ENCODE measurements at places on chromosomes 5 and 9.

- DNase-seq, result no peak
Observed at GRCh38 chr5:73153513-73153912, 19.5 kb upstream of the TMEM174 start.

- DNase-seq, result no peak
Observed at GRCh38 chr9:109579191-109579948, 81.3 kb upstream of the PTPN3 start.

- no peak for DNase-seq
Observed at GRCh38 chr9:98256756-98257155, 1.3 kb upstream of the TBC1D2 start.

DNA sequence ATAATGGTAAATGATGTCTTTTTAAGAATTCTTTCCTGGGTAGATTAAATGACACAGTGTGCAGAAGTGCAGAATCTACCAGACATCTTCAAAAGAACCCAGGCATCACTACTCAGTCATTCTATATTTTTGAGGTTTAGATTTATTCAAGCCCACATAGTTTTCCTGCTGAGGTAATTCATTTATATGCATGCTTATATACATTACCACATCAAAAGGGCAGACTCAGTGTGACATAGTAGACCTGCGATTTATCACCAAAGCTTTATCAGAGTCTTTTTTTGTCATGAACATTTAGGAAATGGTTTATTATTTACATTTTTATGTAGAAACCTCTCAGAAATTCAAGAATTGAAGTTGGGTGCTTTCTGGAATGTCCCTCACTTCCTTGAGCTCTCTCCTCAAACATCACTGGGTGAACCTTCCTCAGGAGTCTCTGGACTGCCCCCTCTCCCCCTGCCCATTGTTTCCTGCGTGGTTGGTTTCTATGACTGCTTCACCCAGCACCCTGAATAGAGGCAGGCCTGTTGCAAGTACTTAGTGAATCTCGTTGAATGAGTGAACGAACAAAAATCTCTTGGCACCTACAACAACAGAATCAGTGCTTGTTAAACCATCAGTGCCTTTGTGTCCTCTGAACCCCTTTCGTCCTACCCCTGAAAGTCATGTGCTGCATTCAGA lies 42.5 kb downstream of the ADAMTS16 start:
- DNase-seq, result no peak

- DNase-seq, result no peak
Observed at GRCh38 chr5:7518947-7519560, 123.1 kb downstream of the ADCY2 start.

DNA sequence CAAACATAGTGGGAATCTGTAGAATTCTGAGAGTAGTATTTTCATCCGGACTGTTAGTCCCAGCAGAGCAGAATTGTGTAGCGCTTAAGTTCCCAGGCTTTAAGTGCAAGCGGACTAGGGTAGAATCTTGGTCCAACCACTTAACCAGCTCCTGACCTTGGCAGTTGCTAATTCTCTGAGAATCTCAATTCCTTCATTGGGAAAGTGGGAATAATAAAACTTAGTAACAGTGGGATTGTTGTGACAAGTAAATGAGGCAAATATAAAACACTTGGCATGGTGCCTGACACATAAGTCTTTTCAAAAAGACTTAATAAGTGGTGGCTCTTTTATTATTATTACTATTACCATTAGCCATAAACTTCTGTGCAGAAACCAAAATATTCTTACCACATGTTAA lies 8.4 kb upstream of the SLC1A3 start:
- no peak for DNase-seq

DNA sequence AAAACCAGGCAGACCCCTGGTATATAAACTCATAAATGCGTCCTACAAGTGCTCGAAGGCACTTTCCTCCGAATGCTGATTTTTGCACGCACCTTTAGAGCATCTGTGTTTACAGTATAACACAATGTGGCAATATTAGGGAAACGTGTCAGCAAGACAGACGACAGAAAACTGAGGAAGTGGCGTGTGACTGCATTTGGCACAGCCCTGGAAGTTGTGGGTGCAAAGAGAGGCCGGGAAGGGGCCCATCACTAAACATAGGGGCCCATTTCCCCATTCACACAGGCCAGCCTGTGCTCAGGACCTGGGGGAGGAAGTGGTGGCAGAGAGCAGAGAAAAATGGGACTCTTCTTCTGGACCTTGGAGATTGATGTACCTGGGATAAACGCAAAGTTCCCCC lies 48.2 kb downstream of the RASGEF1C start:
- DNase-seq, result no peak

DNA sequence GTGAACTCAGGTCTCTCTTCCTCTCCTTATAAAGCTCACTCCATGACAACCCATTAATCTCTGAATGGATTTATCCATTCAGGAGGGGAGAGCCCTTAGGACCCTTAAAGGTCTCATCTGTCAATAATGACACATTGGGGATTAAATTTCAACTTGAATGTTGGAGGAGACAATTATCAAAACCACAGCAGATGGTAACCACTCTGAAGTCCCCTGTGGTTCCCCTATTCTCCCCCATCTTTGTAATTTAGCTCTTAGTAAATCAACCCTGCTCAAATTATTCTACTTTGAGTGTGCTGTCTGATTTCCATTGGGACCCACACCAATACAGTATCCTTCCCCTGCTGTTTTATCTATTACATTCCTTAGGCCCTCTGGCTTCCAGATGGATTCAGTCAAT lies 72.0 kb upstream of the RAI14 start:
- DNase-seq, result no peak

DNA sequence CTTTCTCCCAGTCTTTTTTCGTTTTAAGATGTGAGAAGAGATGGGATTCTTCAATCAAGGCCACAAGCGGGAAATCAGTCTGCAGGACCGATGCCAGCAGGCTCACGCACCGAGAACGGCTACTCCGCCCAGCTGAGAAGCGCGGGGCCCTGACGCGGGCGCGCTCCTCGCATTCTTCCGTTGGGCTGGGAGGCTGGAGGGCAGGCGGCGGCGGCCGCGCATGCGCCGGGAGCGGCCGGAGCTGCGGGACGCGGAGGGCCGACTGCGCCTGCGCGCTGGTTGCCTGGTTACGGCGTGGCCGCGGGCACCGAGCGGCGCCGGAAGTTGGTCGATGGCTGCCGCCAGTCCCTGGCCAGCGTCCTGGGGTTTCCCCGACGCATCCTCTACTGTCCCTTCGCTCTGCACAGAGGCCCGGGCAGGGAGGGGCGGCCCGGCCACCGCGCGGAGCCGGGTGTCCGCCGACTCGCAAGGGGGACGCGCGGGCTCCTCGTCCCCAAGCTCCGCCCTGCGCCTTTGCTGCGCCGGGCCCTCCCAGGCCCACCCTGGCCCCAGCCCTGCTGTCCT lies 831 bp upstream of the SEC16A start:
- peak; percentile 97 for DNase-seq

GRCh38 chr9:99406939-99407338 lies 184.9 kb downstream of the SEC61B start:
- no peak for DNase-seq

DNA sequence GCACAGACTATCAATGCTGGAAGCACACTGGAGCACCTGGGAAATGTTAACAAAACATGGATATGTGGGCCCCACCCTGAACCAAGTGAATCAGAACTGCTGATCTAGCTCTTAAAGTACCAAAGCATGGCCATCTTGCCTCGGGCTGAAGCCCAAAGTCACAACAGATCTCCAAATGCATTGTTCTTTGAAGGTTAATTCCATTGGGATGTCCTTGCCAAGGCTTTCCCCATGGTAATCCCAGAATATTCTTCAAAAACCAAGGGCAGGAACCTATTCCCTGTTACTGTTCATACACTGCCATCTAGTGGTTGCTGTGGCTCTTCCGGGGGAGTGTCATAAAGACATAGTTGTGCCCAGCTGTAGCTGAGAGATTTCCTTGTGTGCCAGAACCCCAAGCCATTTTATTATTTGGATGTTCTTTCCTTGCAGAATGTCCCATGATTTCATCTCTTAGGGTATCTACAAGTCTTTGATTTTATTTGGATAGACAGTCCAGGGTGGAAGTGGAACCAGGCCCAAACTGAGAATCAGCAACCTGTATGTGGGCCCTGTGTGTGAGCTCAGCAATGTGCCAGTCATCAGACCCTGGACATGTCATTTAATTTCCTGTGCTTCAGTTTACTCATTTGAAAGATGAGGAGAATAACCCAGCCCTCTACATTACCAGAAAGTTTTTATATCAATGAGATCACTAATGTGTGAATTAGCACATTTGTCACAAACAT lies 290.0 kb downstream of the ACTL7B start:
- DNase-seq, result peak; percentile 53

DNA sequence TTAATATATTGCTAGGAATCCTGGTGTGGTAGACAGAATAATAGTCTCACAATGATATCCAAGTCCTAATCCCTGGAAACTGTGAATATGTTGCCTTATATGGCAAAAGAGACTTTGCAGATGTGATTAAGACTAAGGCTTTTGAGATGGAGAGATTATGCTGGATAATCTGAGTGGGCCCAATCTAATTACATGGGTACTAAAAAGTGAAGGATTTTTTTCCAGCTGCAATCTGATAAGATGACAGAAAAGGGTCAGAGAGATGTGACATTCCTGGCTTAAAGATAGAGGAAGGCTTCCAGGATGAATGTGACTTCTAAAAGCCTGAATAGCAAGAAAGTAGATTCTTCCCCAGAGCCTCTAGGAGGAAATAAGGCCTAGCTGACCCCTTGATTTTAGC lies 80.7 kb upstream of the MPDZ start:
- DNase-seq, result no peak

GRCh38 chr5:176700239-176700847 lies 53.1 kb downstream of the TSPAN17 start:
- DNase-seq, result no peak

- no peak for DNase-seq
Observed at GRCh38 chr5:167898361-167899042, 392.9 kb upstream of the WWC1 start.

GRCh38 chr5:5066276-5067186 lies 73.6 kb upstream of the ADAMTS16 start:
- no peak for DNase-seq

DNA sequence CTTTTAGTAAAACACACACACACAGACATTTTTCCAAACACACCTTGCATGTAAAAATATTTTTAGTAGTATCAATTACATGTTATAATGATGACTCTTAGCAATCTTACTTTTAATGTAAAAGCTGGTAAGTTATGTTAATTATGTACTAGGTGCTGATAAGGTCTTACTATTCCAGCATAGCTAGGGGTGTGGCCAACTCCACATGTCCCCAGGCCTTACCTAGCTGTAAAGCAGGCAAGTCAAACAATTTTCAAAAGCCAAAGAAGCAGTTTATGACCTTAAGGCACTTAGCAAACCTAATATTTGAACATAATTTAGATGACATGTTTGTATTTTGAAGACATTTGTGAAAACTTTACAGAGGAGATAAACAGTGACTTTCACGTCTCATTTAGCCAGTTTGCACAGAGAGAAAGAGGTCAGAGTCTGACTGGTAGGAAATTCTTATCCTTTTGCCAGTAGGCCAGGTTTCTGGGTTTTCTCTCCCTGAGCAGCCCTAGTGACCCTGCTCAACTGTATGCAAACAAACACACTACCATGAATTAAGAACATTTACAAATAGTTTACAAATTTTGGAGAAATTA lies 26.5 kb upstream of the GPX3 start:
- DNase-seq, result no peak

DNA sequence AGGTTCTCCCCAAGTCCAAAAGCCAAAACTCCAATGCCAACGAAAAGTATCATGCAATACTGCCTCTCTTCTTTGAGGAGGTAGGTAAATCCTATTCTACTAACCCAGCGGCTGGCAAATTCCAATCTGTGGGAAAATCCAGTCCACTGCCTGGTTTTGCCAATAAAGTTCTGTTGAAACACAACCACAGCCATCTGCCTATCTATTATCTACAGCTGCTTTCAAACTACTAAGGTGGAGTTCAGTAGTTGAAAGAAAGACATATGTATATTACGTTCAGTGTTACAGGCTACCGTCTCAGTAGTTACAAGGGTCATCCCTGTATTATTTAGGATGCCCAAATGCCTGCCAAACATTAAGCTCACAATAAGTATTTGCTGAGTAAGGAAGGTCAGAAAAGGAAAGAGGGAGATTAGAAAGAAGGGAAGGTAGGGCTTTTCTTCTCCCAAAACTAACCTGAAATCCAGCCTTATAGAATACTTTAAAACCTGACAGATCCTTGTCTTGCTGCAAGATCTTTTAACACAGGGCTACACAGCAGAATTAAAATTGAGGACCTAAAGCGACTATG lies 16.2 kb downstream of the ARL15 start:
- DNase-seq, result no peak

- DNase-seq, result no peak
Observed at GRCh38 chr5:59783264-59783663, 110.3 kb downstream of the PDE4D start.

DNA sequence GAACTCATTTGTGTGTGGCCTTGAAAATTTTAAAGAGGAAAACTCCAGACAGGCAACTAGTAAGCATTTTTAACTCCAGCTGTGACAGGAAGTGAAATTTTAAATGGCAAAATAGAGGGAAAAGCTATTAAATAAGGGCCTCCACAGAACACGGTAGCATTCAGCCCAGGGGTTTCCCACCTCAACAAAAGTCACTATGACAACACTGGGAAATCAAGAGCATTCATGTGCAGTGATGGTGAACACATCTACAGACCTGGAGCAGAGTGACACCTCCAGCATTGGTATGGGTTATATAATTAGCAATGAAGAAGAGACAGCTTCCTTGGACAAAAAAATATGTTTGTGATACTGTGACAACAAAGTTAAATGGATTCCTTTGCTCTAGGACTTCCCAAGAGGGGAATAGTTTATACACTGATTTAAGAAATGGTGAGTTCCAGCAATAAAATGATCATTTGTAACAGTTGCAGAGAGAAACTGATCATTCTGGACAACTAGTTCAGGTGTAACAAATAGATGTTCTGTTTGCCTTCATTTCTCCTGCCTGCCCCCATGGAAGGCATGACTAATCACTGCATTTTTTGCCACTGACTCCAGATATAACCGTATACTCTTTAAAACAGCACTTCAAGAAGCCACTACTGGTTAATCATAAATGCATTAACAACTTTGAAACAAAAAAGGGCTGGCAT lies 93.3 kb upstream of the SLC44A1 start:
- DNase-seq, result no peak

GRCh38 chr5:118889165-118889564 lies 99.2 kb downstream of the DTWD2 start:
- DNase-seq, result no peak

DNA sequence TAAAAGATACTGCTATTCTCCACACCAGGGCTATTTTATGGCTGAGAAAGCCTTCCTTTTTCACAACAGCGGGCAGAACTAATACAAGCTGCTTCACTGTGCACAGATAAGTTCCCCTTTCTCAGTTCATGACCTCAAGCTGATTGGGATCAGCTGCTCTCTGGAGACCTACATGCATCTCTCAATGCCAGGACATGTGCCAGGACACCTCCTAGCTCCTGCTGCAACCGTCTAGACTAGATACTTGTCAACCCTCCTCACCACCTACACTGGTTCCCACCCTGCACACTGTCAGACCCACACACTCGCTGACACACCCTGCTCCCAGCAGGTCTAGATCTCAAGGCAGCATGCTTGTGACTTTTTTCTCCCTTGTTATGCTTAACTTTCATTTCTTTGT lies 39.8 kb downstream of the STARD4 start:
- DNase-seq, result peak; percentile 10
